Activated CD4-positive, alpha-beta T cell treated with anti-CD3 and anti-CD28 coated beads for 48 hours (primary cell): ENCODE measurements at places on chromosomes 6 and 20.
A peak's percentile ranks its signal among the peaks of the same experiment; 100 is the strongest.

- no peak for DNase-seq
Observed at GRCh38 chr6:148431413-148431812, 88.8 kb downstream of the SASH1 start.

DNA sequence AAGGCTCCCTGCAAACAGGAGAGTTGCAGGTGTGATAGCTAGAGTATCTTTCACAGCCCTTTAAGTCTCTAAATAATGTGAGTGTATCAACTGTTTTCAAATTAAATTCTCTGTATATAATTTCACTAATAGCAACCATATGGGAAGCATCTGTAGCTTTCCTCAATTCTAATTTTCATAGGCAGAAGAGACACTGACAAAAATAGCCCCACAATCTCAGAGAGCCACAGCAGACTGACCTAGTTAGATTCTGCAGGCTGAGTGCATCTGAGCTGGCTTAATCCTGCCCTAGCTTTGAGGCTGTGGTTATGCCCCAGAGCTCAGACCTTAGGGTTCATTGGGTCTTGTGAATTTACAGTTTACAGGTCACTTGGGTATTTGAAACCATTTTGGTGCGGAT, 63.9 kb downstream of the MAP7 start:
- no peak for DNase-seq

GRCh38 chr6:33904050-33904746, 100.4 kb upstream of the MLN start:
- DNase-seq, result peak; percentile 66

DNA sequence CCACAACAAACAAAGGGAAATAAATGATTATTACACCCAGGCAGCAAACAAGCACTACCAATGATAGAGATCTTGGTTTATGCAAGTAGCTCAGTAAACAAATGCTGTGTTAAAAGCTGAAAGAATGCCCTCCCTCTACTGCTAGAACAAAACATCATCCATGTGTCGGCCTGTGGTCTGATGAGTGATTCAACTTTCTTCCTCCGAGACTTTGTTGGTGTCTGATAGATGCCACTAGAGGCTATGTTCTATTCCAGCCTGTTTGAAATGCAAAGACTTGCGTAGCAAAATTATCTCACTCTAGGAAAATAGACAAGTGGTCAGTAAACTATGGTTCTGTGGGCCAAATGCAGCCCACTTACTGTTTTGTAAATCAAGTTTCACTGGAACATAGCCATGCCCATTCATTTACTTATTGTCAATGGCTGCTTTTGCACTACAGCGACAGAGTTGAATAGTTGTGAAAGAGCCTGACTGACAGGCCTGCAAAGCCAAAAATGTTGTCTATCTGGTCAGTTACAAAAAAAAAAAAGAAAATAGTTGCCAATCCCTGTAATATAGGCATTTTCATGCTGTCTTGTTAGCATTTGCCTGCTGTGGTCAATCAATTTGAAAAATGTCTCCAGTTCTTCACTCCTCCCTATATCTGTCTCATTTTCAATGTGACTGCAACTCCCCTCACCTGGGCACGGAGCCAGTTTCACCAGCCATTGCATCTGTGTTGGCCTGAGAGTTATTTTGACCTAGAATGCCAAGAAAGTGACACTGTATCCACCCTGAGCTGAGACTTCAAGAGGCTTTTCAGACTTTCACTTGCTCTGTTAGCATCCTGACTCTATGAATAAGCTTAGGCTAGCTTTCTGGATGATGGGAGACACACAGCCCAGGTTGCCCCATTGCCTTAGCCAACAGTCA, 544.6 kb upstream of the BTBD3 start:
- no peak for DNase-seq

DNA sequence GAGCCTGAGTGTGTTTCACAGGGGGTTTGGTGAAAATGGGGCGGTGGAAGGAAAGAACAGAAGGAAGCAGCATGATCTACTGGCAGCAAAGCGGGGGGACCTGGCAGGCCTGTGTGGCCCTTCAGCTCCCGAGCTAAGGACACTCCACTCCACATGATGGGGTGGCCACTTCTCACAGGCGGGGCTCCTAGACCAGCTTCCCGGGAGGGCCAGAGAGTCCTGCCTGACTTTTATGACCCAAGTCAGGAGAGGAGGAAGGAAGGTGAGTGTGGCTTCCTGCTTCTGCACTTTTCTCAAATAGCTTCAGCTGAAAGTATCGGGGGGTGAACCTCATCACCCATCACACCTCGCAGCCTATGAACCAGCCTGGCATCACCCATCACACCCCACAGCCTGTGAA, 117.5 kb upstream of the AFDN start:
- DNase-seq, result no peak

GRCh38 chr6:47034926-47035325, 7.2 kb downstream of the ADGRF1 start:
- no peak for DNase-seq

DNA sequence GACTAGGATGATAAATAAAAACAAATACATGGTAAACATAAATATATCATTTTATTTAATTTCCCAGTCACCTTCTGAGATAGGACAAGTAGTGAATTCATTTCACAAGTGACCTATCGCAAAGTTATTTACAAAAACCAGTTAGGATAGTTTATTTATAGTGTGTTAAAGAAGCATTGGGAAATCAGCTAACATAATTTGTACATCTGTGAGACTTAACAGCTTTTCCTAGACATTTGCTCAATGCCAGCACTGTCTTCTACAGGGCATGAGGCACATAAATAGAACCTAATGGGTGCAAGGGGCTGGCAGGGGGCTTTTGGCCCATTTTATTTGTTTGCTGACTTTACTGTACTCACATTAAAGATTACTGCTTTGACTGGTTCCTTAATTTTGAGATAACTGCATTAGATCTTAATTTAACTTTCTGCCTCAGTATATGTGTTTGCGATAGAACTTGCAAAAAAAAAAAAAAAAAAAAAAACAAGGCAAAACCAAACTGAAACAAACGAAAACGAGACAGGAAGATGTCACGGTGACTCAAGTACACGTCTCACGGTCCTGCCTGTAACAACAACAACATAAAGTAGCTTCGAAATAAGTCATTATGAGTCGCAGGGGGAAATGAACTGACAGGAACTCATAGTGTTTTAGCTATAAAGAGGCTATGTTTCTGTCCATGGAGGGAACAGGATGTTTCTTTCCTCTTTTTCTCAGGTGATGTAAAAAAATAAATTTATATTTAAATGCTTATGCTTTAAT, 133.7 kb upstream of the GMDS start:
- DNase-seq, result peak; percentile 16

DNA sequence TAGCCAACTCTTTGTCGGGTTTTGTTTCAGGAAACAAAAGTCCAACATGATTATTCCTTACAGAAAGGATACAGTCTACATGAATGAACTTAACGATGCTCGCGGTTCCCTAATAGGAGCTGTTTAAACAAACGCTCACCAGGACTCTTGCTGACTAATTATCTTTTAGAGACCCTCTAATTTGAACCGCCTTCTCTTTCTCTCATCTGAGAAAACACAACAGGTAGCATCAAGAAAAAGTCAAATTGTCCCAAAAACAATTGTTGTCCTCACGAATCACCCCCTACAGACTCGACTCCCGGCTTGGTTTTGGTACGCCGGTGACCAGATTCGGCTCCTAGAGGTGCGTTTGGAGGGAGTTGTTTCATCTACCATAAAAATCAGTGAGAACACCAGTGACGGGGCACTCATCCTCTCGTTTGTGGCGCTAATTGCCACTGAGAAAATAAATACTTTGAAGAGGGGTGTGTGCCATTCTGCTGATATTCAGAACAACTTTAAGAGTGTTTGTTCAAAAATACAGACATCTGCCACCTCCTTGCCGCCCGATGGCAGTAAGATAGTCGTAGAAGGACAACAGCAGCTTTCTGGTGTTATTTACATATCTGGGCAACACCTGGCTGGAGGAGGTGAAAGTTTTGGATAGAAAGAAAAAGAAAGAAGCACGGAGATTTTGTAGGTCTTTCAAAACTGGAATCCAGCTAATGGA, 1.1 kb upstream of the SIM1 start:
- no peak for DNase-seq

GRCh38 chr20:61561111-61561830, 309.2 kb downstream of the CDH4 start:
- no peak for DNase-seq

DNA sequence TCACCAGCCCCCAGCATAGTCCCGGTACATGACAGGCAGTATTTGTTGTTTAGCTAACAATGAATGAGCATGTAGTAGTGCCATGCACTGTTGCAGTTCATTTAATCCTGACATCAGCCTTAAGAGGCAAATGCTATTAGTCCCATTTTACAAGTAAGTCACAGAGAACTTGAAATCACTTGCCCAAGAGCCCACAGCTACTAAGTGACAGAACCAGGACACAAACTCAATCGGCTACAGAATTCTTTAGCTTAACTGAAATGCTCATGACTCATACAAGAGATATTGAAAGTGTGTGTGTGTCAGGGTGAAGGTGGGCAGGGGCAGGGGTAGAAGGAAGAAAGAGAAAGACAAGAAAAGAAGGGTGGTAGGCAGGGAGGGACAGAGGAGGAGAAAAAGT, 52.7 kb downstream of the UNC5CL start:
- no peak for DNase-seq

- no peak for DNase-seq
Observed at GRCh38 chr6:105051941-105052471, 95.1 kb downstream of the LIN28B start.

GRCh38 chr6:119628691-119629594, 279.4 kb upstream of the MAN1A1 start:
- DNase-seq, result no peak

DNA sequence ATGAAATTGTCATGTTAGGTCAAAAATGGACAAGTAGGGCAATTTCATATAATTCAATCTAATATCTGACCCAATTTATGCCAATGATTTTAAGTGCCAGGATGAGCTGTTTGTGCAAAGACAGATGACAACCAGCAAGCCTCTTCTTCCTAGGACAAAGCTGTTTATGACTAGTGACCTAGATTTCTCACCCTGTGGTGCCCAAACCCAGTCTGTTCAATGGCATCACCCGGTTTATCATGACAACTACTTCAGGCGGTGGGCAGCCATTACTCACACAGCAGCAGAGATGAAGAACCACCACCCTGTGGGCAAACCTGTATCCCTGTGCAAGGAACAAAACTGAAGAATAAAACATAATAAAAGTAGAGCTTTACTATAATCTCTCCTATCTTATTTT, 59.0 kb downstream of the MAP7 start:
- no peak for DNase-seq

- no peak for DNase-seq
Observed at GRCh38 chr20:32438331-32438858, 80.3 kb downstream of the ASXL1 start.

DNA sequence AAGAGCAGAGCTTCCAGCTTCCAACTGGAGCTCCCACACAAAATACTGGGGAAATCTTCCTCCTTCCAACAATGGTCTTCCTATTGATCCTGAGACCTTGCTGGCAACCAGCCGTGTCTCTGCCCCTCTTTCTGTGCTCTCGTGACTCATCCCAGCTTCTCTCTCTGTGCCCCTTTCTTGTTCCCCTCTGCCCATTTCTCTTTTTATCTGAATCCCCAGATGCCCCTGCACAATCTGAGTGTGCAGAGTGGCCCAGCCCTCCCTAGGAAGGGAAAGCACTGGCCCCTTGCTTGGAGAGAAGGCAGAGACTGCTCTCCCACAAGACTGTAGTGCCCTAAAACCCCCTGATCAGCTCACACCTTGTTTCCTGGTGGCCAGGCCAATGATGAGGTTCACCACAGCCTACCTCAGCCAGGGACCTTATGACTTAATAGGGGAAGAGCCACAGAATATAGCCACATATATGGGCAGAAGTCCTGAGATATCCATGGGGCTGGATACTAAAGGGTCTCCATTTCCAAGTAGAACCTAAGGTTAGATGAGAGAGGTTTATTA, 23.1 kb upstream of the MAS1L start:
- no peak for DNase-seq

DNA sequence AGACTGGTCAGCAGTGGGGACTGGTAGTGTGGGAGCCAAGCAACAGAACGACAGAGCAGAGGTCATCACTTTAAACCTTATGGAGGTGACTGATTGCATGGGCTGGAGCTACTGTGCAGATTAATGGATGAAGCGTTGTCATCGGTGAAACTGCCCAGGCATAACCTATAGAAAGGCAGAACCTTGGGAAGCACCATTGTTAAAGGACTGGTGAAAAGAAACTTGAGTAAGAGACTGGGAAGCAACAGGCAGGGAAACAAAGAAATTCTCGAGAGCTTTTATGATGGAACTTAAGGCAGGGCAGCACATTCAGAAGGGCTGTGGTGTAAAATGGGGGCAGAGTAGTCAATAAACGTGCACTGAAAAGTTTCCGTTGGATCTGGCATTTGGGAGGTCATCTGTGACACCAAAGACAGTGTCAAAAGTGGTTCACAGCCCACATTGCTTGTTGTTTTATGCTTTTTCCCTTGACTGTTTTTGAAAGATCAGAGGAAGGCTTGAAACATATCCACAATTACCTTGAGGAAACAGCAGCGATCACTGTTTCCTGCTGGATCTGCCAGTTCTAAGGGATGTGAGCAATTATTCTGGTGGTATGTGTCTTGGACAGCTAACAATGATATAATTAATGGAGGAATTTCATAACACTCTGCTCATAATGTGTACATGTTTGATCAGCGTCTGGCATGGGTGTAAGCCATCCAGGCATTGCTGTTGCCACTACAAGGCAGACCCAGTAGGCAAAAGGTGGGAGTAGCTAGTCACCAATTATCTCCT, 62.7 kb downstream of the LRRC1 start:
- no peak for DNase-seq

DNA sequence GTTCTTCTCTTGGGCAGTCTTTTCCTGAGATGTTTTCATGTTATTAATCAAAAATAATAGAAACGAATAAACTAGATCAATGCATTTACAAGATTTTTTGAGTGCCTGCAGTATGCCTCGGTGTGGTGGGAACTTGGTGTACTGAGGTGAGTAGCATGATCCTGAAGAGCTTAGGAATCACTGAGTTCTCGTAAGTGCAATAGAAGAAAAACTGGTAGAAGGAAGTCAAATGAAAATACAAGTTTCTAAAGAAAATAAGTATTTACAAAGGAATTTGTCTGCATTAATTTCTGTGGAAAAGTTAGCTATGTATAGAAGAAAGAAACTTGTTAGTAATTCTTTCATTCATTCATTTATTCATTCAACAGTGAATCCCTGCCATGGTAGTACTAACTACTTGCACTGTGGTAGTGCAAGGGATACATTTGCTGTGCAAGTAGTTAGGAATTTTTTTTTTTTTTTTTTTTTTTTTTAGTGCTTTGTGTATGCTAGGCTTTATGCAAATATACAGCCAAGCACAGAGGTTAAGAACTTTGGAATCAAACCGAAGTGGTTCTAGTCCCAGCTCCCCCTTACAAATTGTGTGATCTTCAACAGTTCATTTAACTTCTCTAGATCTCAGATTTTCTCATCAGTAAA, 13.9 kb downstream of the NT5E start:
- DNase-seq, result no peak
